ENCODE measurements at places on chromosomes 16 and 17.

DNA sequence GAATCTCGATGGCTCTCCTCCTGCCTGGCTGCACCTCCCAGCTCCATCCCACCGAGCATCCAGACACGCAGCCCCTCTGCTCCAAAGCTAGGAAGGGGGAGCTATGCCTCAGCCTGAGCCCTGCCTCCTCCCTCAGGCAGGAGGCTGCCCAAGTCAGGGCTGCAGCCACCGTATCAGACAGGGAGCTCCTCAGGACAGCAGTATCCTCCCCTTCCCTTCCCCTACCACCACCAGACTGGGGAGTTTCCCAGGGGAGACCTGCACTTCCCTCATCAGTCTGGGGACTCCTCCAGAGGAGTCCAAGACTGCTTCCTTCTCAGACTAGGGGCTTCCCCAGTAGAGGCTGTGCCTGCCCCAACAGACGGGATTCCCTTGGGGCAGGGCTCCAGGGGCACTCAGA is 17.5 kb downstream of the TMEM132E start:
- DNase-seq = no peak

- peak; percentile 58 for DNase-seq
Measured at GRCh38 chr17:78769196-78769773, 12.8 kb downstream of the CYTH1 start.

DNA sequence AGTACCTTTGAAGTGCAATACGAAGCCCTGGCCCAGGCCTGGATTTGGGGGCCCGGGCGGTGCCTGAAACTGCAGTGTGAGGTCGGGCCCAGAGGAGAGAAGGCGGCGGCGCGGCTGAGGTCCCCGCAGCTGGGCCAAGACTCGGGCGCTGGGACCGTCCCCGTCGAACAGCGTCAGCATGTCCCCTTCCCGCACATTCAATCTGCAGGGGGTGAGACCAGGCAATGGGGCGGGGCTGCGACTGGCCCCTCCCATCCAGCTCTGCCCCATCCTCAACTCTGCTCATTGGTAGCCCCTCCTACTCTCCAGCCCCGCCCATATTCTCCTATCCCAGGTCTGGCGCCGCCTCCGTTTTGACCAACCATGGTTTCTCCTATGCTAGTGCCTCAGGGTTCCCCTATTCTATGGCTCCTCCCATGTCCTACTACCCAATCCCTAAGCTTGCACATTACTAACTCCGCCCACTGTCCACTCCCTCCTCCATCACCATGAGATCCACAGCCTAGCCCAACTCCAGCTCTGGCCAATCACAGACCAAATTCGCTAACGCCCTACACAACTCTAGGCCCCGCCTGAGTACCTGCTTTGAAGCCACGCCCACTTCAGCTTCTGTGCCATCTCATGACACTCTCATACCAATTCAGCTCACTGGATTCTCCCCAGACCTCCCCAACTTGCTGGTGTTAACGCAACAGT is 14.4 kb upstream of the CDIPT start:
- DNase-seq = peak; percentile 81

DNA sequence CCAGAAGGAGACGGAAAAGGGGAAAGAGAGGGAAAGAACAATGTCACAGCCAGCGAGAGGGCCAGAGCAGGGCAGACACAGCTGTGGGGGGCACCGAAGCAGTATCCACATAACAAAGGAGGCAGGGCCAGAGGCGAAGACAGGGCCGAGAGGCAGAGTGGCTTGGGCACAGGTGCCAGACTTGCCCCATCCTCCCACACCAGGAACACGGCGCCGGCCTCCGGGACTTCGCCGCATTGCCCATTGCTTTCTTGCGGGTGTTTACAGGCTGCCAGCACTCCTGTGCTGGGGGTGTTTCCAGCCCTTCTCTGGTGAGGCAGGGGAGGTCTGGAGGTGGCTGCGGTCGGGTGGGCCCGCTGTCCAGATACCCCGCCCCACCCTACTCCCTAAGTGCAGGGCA is 78.0 kb downstream of the ENGASE start:
- no peak for DNase-seq

- no peak for DNase-seq
Measured at GRCh38 chr17:57515662-57516211, 229.4 kb downstream of the CCDC182 start.

DNA sequence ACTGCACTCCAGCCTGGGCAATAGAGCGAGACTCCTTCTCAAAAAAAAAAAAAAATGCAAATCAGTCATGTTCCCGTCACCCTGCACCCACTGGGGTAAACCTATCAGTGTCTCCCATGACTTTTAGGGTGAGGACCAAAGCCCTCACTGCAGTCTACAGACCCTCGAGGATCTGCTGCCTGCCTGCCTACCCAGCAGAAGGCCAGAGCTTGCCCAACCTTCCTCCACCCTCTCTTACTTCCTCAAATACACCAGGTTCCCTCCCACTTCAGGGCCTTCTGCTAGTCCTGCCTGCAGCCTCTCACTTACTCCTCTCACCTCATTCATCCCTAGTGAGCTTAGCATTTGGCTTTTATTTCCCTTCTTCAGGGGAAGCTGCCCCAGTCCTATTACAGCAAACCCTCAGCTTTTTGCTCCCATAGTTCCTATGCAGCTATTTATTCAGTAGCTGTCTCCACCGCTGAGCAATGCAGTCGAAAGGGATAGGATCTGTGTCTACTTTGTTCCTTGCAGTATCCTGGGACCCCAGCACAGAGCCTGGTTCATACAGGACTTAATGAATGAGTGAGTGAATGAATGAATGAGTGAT is 17.8 kb upstream of the TOB1 start:
- DNase-seq = no peak

DNA sequence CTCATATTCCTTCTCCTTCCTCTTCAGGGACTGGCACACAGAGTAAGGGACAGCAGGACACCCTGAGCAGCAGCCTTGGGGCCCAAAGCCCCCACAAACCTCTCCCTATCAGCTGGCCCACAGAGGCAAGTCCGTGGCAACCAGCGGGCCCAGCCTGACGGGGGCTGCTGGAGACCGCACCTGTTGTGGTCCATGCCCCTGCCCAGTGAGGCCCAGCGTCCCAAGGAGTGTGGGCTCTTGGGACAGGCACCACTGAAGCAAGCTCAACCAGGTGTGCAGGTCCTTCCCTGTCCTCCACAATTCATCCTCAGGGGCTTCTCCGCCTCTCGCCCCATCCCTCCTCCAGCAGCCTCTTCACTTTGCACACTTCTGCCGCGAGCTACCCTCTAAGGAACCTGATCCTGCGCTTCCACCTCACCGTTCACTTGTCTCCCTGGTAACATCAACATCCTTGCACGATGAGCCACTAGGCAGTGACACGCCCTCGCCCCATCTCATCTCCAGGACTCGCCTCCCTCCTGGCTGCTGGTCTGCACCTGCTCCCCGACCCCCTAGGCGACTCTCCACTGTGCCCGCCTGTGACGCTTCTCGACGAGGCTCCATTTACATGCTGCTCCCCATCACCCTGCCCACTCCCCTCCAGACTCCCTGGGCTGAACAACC is 12.7 kb downstream of the MNT start:
- DNase-seq = no peak

- no peak for DNase-seq
Measured at GRCh38 chr16:75745242-75745641, 19.0 kb upstream of the CPHXL start.

GRCh38 chr17:79125503-79125902 is 50.9 kb downstream of the ENGASE start:
- no peak for DNase-seq

DNA sequence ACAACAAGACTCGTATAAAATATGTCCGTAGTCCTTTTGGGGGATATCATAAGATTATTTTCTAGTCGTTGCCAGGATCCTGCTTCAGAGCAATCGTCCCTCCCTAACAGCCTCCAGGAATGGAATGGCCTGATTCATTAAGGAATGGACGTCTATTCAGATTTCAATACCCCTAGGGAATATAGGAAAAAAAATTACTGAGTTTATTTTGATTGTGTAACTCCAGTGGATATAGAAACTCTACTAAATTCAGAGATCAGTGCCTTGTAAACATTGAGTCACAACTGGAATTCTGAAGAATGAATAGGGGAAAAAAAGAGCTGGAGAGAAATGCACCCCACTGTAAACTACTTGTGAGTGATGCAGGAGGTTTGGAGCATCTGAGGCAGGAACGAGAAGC is 1171.5 kb upstream of the GOT2 start:
- DNase-seq = no peak

- DNase-seq = no peak
Measured at GRCh38 chr17:37098910-37099664, 150.3 kb downstream of the AATF start.

GRCh38 chr16:81541314-81541713 is 96.7 kb downstream of the CMIP start:
- no peak for DNase-seq
